Cerebellar nuclear complex (tissue), 1 donor: ENCODE measurements at places on chromosomes 2 and 18.

GRCh38 chr2:188292348-188293239 lies 920 bp downstream of the GULP1 start:
- DNase-seq: no peak

GRCh38 chr18:36628435-36629137 lies 200.2 kb downstream of the TPGS2 start:
- no peak for DNase-seq

- DNase-seq: no peak
Measured at GRCh38 chr2:206266130-206267125, 8.0 kb upstream of the ZDBF2 start.

DNA sequence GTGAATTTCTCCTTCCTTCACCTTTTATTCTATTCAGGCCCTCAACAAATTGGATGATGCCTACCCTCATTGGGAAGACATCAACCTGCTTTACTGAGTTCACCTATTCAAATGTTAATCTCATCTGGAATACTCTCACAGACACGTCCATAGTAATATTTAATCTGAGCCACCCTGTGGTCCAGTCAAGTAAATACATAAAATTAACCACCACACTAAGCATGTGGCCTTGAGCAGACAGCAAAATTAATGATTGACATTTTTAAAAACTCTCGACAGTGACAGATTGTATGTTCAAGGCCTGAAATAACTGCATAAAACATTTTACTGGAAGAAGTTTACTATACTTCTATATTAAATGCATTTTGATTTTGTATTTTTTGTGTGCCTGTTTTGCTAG lies 540.6 kb upstream of the GCFC2 start:
- DNase-seq: no peak

GRCh38 chr2:231713730-231714638 lies 5.7 kb downstream of the PTMA start:
- DNase-seq: no peak

- no peak for DNase-seq
Measured at GRCh38 chr2:27264753-27265535, 2.1 kb upstream of the SLC30A3 start.

- DNase-seq: no peak
Measured at GRCh38 chr18:40546875-40547274, 1408.2 kb upstream of the PIK3C3 start.

GRCh38 chr18:32771871-32772580 lies 797 bp downstream of the KLHL14 start:
- no peak for DNase-seq
